ENCODE measurements at places on chromosomes 13 and 19.

- DNase-seq, result no peak
Measured at GRCh38 chr13:48505012-48505411, 27.9 kb downstream of the RCBTB2 start.

DNA sequence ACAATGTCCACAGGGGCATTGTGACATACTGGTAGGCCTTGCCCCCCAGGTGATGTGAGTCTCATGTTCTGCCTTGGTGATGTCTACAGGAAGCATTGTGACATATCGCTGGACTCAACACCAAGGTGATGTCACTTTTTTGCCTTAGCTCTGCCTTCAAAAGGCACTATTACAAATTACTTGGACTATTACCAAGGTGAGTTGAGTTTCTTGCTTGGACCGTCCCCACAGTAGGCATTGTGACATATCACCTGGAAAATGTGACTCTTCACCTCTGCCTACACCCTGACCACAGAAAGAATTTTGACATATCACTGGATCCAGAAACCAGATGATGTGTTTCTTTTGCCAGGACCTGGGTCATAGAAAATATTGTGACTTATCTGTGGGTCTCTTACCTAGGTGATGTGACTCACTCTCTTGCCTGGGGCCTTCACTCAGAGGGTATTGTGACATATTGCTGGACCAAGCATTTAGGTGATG is 60.6 kb upstream of the ZNF724 start:
- DNase-seq, result no peak

- DNase-seq, result no peak
Measured at GRCh38 chr19:14015524-14016035, 9.5 kb upstream of the RFX1 start.

DNA sequence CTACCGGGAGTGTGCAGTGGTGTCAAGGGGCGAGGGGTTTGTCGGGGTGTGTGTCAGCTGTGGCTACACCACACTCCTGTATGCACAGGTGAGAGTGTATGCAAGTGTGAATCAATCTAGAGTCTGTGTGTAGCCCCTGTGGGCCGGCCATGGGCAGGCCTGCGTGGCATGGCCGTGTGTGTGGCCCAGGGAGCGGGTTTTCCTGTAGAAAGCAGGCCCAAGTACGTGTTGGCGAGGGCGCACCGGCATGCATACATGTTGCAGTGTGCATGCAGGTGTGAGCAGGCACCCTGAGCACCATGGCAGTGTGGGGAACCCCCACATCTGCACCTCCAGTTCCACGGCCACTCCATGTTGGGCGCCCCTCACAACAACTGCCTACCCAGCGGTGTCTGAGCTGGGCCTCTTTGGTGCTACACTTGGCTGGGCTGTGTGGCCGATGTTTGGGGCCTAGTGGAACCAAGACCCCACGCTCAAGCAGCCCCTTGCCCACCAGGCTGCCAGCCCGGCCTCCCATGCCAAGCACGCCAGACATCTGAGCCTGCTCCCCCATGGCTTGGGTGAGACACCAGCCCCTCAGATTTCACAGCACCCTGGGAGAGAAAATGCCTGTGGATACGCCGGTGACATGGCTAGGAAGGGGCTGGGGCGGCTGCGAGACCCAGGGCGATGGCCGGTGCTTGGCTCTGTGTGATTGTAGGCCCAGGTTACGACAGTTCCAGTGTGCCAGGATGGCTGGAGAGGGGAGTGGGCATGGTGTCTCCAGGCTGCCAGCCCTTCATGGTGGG is 2.1 kb downstream of the NFIX start:
- DNase-seq, result no peak

DNA sequence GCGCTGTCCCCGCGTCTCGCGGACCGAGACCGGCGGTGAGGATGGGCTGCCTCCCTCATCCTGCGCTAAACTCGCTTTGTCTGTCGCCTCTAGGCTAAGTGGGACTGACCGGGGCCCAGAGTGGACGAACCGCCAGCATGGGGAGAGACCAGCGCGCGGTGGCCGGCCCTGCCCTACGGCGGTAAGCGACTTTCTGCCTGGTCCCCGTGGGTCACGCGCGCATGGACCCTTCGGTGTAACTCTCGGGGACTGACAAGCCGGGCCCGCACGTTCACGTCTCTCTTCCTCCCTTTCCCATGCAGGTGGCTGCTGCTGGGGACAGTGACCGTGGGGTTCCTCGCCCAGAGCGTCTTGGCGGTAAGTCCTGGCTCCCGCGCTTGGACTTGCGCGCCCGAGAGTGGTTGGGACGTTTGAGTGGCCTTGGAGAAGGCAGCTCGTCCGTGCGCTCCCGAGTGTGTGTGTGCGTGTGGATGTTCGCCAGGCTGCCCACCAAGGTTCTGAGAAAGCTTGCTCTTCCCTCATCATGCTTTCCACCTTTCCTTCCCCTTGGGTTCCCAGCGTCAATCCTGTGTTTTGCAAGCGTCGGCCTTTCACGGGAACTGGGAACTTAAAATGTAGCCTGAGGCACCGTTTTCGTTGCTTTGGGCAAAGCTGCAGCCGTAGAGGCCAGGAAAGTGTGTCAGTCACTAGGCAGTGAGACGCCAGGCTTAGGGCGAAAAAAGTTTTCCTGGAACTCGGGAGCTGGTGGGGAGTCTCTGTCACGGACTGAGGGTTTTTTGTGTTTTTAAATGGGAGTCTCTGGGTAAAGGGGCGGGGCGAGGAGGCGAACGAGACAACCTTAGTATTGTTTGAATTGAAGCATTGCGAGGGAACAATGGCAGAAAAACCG is 927 bp downstream of the COL4A2 start:
- DNase-seq, result no peak

- DNase-seq, result no peak
Measured at GRCh38 chr13:28120317-28120716, 18.0 kb upstream of the PAN3 start.

Data from NCI-H2029 treated with DMSO at 0.1 percent for 48 hours (cell line).